ENCODE measurements at places on chromosomes 6 and 20.

- no peak for DNase-seq
These were observed 27.0 kb downstream of the FILIP1 start for GRCh38 chr6:75466636-75467035.

- no peak for DNase-seq
These were observed 2.0 kb downstream of the EDEM2 start for GRCh38 chr20:35145141-35145564.

- DNase-seq, result no peak
These were observed 637 bp downstream of the TFB1M start for GRCh38 chr6:155313602-155314091.

DNA sequence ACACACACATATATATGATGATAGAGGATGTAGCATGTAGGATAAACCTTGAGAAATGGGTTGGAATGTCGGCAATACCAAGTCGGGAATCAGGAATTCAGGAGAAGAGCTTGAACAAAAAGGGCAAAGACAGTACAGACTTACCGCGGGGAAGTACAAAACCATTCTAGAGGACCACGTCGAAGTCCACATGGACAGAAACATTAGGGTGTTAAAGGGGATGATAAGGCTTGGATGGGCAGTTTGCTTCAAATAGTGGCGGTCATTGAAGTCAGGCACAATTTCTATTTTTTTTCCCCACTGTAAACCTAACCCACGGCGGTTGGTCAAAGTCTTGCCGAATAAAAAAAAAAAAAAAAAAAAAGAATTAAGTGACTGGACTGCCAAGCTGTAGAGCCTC is 766 bp upstream of the NUS1 start:
- DNase-seq, result no peak

- peak; percentile 24 for DNase-seq
These were observed 81.8 kb downstream of the ISM1 start for GRCh38 chr20:13302647-13303450.

DNA sequence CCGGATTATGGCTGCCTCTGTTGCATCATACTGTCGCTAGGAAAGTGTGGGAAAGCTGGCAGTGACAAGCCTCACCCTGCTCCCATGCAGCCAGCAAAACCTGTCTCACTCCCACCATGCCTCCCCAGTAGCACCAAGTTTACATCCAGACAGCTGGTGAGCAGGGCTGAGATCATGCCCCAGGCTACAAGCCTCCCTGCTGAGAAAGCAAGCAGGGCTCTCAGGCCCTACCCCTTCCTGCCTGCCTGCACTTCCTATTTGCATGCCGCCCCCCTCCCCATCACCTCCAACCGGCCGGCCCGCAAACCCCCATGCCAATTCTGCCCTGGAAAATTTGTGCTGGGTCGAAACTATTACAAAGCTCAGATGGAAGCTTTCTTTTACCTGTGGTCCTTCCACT is 408.2 kb upstream of the FKBP1C start:
- no peak for DNase-seq
